ENCODE measurements at places on chromosomes 2 and 18.

DNA sequence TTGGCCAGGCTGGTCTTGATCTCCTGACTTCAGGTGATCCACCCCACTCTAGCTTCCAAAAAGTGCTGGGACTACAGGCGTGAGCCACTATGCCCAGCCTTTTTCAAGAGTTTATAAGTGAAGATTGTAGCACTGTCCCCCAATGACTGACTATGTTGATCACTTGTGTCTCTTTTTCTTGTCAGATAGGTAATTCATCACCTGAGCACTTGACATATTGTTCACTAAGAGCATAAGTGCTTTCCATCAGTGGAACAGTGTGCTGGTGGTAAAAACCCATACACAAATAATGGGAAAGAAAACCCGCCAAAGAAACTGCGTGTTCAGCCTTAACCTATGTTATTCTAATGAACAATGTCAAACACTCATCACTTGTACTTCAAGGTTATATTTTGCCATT is 414.4 kb upstream of the CDH7 start:
- no peak for DNase-seq

- no peak for DNase-seq
Observed at GRCh38 chr2:131033786-131034121, 59.5 kb downstream of the FAM168B start.

- DNase-seq = no peak
Observed at GRCh38 chr2:223729781-223730180, 107.6 kb downstream of the AP1S3 start.

DNA sequence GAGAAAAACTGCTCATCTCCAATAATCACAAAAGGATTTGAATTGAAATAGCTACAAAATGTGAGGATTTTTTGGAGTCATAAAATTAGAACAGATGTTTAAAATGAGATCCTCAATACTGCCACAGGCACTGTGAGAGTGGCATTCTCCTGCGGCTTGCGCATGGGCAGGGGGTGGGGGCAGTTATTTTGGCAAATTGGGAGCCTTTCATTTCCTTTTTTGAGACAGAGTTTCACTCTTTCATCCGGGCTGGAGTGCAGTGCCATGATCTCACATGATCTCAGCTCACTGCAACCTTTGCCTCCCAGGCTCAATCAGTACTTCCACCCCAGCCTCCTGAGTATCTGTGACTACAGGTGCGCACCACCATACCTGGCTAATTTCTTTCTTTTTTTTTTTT is 42.4 kb downstream of the POMC start:
- DNase-seq = no peak

- no peak for DNase-seq
Observed at GRCh38 chr2:99471654-99472599, 17.9 kb downstream of the REV1 start.

DNA sequence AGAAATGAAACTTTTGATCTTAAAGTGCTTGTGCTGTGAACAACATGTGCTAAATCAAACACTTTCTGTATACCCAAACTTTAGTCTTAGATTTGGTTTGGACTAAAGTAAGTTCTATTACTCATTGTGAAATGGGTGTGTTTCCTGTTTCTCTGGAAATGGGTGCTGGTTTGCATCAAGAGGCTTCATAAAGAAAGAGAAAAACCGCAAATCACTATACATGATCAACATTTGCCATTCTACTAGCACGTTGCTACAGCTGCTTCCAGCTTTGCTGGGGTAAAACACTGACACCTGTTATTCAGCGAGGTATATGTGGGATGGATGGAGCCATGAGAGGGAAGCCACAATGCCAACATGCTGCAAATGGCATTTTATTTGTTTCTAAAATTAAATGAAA is 547.0 kb upstream of the ACVR2A start:
- no peak for DNase-seq

GRCh38 chr2:120254178-120254577 is 1.5 kb downstream of the RALB start:
- DNase-seq = no peak
